ENCODE measurements at places on chromosomes 5 and 9. TPM values are rescaled to one million over a fixed set of nuclear protein-coding genes. Genes with fewer than 3 reads are reported as not detected.

PRRT1B gene
- total RNA-seq: not detected

DNA sequence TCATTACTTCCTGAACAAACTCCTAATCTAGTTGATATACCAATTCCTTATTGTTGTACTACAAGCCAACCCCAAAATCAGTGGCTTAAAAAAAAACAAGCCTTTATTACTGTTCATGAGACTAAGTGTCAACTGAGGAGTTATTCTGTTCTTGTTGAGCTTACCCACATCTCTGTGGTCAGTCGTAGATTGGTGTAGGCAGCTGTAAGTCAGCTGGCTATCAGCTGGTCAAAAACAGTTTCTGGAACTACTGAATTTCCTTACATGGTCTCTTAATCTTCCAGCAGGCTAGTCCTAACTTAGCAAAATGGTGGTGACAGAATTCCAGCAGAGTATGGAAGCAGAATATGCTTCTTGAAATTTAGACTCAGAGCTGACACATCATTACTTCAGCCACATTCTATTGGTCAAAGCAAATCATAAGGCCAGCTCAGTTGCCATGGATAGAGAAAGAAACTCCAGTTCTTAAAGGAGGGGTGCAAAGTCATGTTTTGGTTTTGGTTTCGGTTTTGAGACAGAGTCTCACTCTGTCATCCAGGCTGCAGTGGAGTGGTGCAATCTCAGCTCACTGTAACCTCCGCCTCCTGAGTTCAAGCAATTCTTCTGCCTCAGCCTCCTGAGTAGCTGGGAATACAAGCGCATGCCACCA, 386.1 kb upstream of the MPDZ start:
- H3K4me3 ChIP-seq: peak overlapping the region; percentile 19
- H3K4me1 ChIP-seq: no peaks in the 10 kb centered on the region
- no peaks in the 10 kb centered on the region for H3K27me3 ChIP-seq
- no peak for DNase-seq

GRCh38 chr5:30802961-30803705, 390.4 kb upstream of the CDH6 start:
- H3K27ac ChIP-seq: no peak overlapping the region
- no peak overlapping the region for H3K4me3 ChIP-seq
- no peaks in the 10 kb centered on the region for H3K4me1 ChIP-seq
- H3K36me3 ChIP-seq: no peaks in the 10 kb centered on the region
- no peaks in the 10 kb centered on the region for H3K27me3 ChIP-seq

DNA sequence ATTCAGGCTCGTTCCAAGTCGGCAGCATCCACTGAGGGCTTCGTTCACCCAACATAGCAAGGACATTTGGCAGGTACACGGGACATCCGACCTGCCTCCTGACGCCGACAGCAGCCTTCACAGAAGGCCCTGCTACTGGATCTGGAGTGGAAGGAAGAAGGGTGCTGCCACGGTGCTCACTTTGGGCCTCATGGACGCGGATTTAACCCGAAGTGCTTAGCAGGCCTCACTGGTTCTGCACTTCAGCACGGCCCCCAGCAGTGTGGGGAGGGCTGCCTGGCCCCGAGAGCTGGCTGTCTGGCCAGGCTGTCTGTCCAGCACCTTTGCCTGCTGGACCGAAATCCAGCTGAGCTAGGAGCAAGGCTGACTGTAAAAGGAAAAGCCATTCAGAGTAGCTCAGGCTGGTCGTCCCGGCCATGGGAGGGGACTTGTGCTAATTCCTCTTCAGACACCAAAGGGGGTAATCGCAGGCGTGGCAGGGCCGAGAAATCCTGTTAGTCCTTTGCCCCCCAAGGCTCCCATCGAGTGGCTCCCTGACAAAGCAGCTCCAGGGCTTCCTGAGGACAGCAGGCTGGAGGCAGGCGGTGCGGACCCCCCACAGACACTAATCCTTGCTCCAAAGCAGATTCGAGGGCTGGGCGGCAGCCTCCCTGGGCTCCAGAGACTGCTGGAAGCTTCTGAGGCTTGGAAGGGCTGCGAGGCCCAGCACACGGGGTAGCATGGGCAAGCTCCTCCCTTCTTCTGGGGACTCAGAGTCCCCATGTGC, 11.1 kb upstream of the RXRA start:
- H3K4me1 ChIP-seq: peaks cover 4% of the 10 kb centered on the region
- no peak overlapping the region for H3K27ac ChIP-seq
- H3K27me3 ChIP-seq: peaks cover 36% of the 10 kb centered on the region
- H3K36me3 ChIP-seq: no peaks in the 10 kb centered on the region

GRCh38 chr9:8362250-8362649, 562.7 kb upstream of the DMAC1 start:
- H3K27me3 ChIP-seq: no peaks in the 10 kb centered on the region
- no peak for DNase-seq
- H3K4me1 ChIP-seq: no peaks in the 10 kb centered on the region
- no peak overlapping the region for H3K4me3 ChIP-seq
- no peak overlapping the region for H3K27ac ChIP-seq

CACFD1 gene
- 1.4 TPM for total RNA-seq

GRCh38 chr5:140253985-140254384, 48.9 kb downstream of the PFDN1 start:
- H3K4me1 ChIP-seq: no peaks in the 10 kb centered on the region
- DNase-seq: no peak
- no peak overlapping the region for H3K27ac ChIP-seq
- H3K4me3 ChIP-seq: no peak overlapping the region
- H3K36me3 ChIP-seq: peaks cover 46% of the 10 kb centered on the region

GRCh38 chr9:97811533-97812246, 41.3 kb upstream of the FOXE1 start:
- H3K36me3 ChIP-seq: no peaks in the 10 kb centered on the region
- H3K4me1 ChIP-seq: no peaks in the 10 kb centered on the region

- DNase-seq: no peak
- peaks cover 8% of the 10 kb centered on the region for H3K4me1 ChIP-seq
- H3K4me3 ChIP-seq: no peak overlapping the region
- H3K27ac ChIP-seq: no peak overlapping the region
- no peaks in the 10 kb centered on the region for H3K36me3 ChIP-seq
Measured at GRCh38 chr5:140118302-140118936, 4.5 kb downstream of the PURA start.

- no peaks in the 10 kb centered on the region for H3K36me3 ChIP-seq
- H3K27ac ChIP-seq: no peak overlapping the region
- DNase-seq: no peak
- no peaks in the 10 kb centered on the region for H3K4me1 ChIP-seq
- no peak overlapping the region for H3K4me3 ChIP-seq
- no peaks in the 10 kb centered on the region for H3K27me3 ChIP-seq
Measured at GRCh38 chr9:119284587-119285337, 84.5 kb downstream of the BRINP1 start.

DNA sequence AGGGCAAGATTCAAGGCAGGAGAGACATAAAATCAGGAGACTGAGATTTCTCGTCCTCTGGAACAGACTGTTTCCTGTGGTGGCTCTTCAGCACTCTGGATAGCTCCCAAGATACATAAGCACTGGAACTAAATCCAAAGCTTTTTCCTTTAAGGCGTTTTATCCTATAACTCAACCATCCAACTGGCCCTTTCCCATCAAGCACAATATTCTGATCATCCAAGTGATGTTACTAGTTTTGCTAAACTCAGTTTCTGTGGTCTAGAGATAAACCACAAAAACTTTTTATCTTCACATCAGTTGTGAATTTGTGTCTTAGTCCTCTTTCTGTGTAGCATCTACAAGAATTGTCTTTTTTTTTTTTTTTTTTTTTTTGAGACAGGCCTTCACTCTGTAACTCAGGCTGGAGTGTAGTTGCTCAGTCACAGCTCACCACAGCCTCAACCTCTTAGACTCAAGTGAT, 299.4 kb downstream of the COX7C start:
- H3K4me1 ChIP-seq: no peaks in the 10 kb centered on the region
- DNase-seq: no peak
- H3K36me3 ChIP-seq: no peaks in the 10 kb centered on the region
- H3K4me3 ChIP-seq: no peak overlapping the region
- H3K27me3 ChIP-seq: no peaks in the 10 kb centered on the region
- H3K27ac ChIP-seq: no peak overlapping the region
